ENCODE measurements at places on chromosomes 2 and 18. TPM values are rescaled to one million over a fixed set of nuclear protein-coding genes. Genes with fewer than 3 reads are reported as not detected.

ZAP70 gene
- 302 TPM for total RNA-seq

- no peak overlapping the region for H3K4me3 ChIP-seq
- no peaks in the 10 kb centered on the region for H3K4me1 ChIP-seq
Measured at GRCh38 chr2:184363213-184363612, 235.1 kb upstream of the ZNF804A start.

DNA sequence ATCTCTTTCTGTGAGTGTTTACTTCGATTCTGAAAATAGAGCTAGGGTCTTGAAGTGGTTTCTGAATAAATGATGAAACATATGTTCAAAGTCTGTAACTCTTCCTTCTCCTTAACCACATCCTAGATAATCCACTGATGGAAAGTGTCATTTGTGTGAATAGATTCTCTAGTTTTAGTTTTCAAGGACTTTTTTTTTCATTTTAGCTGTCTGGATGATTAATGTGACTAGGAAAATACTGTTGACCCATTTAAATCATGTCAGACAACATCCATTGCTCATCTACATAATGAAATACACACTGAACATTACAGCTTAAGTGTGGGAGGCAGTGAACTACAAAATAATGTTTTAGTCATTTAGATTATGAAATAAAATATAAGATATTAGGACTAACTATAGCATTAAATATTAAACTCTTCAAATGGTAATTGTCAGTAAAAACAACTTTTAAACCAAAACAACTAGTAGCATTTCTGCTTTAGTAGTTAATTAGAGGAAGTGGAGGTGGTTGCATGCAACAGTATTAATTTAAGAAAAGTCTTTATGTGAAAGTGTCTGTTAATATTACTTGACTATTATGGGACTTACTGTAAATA, 39.1 kb upstream of the DLX1 start:
- H3K27me3 ChIP-seq = no peaks in the 10 kb centered on the region
- H3K27ac ChIP-seq = no peak overlapping the region
- no peaks in the 10 kb centered on the region for H3K4me1 ChIP-seq
- no peak overlapping the region for H3K4me3 ChIP-seq
- no peaks in the 10 kb centered on the region for H3K36me3 ChIP-seq

DNA sequence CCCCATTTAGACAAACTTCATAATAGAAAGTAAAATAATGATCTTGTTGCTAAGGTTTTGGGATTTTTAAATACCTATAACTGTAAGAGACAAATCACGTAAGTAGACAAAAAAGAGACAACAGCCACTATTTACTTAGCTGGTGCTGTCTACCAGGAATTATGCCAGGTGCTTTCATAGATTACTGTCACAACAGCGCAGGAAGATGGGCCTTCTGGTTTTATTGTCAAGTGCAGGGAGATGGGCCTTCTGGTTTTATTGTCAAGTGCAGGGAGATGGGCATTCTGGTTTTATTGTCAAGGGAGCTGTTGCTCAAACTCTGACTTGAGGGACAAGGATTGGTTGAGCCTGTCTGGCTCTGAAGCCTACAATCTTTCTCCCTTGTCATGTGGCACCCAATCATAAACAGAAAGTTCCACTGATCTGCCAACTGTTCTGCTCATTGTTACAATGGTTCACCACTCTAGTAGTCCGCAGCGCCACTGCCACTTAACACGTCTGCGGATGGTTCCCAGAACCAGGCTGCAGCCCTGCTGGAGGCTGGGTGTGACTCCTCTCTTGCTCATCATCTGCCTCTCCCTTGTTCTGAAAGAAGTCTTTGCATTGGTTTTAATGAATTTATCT, 95.0 kb downstream of the RNF144A start:
- peaks cover 18% of the 10 kb centered on the region for H3K4me1 ChIP-seq
- no peak for DNase-seq
- no peak overlapping the region for H3K4me3 ChIP-seq
- H3K27ac ChIP-seq = no peak overlapping the region

DNA sequence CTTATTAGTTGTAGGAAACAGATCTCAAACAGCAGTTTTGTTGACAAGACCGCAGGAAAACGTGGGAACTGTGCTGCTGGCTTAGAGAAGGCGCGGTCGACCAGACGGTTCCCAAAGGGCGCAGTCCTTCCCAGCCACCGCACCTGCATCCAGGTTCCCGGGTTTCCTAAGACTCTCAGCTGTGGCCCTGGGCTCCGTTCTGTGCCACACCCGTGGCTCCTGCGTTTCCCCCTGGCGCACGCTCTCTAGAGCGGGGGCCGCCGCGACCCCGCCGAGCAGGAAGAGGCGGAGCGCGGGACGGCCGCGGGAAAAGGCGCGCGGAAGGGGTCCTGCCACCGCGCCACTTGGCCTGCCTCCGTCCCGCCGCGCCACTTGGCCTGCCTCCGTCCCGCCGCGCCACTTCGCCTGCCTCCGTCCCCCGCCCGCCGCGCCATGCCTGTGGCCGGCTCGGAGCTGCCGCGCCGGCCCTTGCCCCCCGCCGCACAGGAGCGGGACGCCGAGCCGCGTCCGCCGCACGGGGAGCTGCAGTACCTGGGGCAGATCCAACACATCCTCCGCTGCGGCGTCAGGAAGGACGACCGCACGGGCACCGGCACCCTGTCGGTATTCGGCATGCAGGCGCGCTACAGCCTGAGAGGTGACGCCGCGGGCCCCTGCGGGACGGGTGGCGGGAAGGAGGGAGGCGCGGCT, at the start of gene TYMS:
TYMS (plus strand) TSS at position 343 of the 690 bp plus-strand sequence; CDS start at position 433, 90 bp downstream.
- peaks cover 39% of the 10 kb centered on the region for H3K4me1 ChIP-seq
- H3K36me3 ChIP-seq = peaks cover 39% of the 10 kb centered on the region
- peak; percentile 51 for DNase-seq
